Stimulated activated CD4-positive, alpha-beta T cell treated with anti-CD3 and anti-CD28 coated beads, TNF-alpha, amount 100 ng/mL, for 48 hours (primary cell): ENCODE measurements at places on chromosomes 3 and 15.
A peak's percentile ranks its signal among the peaks of the same experiment; 100 is the strongest.

DNA sequence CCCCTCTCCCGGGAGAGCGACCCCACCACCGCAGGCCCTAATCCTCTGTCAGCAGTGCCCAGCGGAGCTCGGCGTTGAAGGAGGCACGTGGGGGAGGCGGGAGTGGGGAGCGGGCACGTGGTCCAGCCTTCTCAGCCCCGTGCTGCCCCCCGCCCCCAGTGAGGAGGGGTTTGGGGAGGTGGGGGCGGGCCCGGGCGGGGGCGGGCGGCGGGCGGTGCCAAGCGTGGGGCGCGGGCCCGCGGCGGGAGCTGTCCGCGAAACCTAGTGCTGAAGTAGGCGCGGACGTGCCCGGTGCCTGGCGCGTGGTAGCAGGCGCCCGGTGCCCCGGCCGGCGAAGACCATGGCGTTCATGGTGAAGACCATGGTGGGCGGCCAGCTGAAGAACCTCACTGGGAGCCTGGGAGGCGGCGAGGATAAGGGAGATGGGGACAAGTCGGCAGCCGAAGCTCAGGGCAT is at the start of gene CPLX3:
TSS of gene CPLX3 (plus strand) at position 264 of the 456 bp plus-strand sequence. CDS start at position 341, 77 bp downstream.
- DNase-seq = no peak

DNA sequence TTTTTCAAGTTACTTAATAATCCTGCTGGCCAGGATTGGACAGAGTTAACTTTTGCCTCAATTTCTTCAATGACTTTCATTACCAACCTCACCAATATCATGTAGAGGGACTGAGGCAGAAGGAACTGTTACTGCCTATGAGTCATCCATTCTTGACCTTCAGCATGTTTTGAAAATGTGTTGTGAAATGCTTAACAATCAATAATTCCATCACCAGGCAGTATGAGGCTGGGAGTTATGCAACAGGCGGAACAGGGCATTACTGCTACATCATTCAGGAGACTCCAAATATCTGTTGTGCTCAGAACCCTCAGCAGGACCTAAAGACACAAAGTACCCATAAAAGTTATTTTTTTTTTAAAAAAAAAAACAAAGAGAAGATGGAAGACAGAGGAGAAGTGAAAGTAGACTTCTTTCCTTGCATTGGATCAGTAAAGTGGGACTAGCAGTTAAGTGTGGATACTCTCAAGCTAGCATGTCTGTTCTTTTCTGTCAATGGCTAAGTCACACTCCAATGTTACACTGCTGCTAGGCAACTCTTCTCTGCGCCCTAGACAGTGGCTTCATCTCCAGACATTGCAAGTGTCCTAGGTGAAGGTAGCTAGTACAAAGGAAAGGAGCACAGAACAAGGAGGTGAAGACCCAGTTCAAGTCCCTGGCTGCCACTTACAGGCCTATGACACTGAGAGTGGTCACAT is 184.9 kb upstream of the LPP start:
- DNase-seq = no peak

GRCh38 chr3:136658946-136659682 is 93.1 kb downstream of the STAG1 start:
- DNase-seq = no peak

GRCh38 chr15:95300958-95301357 is 1029.5 kb upstream of the NR2F2 start:
- no peak for DNase-seq

DNA sequence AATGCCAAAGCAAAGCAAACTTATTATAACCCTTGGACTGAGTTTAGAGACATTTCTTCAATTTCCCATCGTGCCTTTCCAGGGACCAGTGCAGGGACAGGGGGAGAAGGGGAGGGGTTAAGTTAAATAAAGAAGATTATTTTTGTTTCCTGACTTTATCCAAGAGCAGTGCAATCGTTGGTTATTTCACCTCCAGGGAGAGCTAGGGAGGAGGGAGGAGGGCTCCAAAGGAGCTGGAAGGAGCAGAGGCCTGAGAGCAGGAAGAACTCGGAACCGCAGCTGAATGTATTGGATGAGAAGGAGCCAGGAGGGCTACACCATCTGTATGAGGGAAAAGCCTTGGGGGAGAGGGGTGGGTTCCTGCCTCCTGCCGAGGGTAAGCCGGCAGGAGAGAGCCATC is 20.7 kb downstream of the HAPLN3 start:
- DNase-seq = no peak

GRCh38 chr15:80850941-80851451 is 71.8 kb downstream of the CEMIP start:
- no peak for DNase-seq

- peak; percentile 40 for DNase-seq
These were observed 363.5 kb downstream of the FOXP1 start for GRCh38 chr3:71219744-71220638.

DNA sequence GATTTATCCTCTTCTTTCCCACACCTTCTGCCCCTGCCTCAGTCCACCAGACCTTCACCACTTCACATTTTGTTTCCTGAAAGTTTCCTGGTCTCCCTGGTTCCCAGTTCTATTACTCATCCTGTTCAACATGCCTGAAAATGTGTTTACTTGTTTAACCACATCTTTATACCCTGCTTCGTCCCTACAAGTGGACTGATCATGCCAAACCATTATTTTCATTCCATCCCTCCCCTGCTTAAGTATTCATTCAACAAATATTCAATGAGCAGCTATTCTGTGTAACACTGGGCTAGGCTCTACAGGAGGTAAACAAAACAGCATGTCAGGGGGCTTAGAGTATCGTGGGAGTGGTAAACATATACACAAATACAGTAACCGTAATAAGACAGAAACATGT is 5.5 kb downstream of the MYO5A start:
- DNase-seq = no peak

- DNase-seq = no peak
These were observed at the start of gene SLCO2A1 for GRCh38 chr3:134029734-134030378. TSS of gene SLCO2A1 (minus strand) at chr3:134029925. CDS start at chr3:134029802, 123 bp downstream.

GRCh38 chr3:9747267-9747666 is 2.5 kb upstream of the OGG1 start:
- no peak for DNase-seq

- no peak for DNase-seq
These were observed 452.6 kb downstream of the ZPLD1 start for GRCh38 chr3:102887431-102887830.

DNA sequence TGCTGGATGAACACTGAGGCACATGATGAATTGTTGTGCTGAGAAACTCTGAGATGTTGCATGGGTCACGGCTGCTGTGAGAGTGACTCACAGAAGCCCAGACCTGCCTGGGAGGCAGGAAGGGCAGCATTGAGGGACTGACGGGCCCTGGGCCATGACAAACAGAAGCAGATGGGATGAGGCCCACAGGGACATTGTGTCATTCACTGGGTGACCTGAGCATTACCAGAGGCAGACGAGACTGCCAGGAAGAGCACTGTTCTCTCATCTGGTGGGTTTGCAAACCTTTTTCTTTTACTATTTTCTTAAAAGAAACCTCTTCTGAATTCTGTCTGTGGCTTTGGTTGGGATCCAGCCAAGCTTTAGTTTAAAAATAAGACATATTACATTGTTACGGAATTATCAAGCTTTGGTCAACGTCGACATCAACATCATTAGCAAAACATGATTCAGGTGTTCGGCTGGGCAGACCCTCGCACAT is 67.8 kb downstream of the BDH1 start:
- no peak for DNase-seq

GRCh38 chr15:40095371-40096093 is 13.1 kb downstream of the BMF start:
- no peak for DNase-seq

GRCh38 chr3:115768661-115769060 is 145.4 kb downstream of the GAP43 start:
- DNase-seq = no peak

DNA sequence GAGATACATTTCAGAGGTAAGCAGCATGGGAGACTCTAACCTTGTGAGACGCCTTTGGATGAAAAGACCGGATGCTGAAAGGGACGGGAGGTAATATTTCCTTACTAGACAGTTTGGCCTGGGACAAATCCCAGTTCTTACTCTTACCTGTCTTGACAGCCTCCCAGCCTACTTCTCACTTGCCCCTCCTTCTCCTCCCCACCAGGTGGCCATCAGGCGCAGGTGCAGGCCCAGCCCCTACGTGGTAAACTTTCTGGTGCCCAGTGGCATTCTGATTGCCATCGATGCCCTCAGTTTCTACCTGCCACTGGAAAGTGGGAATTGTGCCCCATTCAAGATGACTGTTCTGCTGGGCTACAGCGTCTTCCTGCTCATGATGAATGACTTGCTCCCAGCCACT is 6.3 kb downstream of the HTR3D start:
- DNase-seq = no peak

DNA sequence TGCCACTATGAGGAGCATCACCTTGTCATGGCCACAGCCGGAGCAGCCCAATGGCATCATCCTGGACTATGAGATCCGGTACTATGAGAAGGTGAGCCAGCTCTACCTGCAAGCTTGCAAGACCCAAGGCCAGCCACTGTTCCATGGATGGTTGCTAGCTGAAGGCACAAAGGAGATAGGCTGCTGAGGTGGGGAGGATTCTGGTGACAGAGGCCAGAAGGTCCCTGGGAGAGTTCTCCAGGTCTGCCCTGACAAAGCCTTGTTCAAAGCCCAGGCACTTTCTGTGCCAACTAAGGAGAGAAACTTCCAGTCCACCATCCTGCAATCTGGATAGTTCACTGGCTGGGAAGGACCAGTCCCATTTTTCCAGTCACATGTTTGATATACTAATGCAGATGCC is 359.1 kb downstream of the EPHB1 start:
- DNase-seq = no peak
